Activated CD4-positive, alpha-beta T cell treated with anti-CD3 and anti-CD28 coated beads for 36 hours (primary cell): ENCODE measurements at places on chromosomes 3 and 15. TPM values are rescaled to one million over a fixed set of nuclear protein-coding genes. Genes with fewer than 3 reads are reported as not detected.

DNA sequence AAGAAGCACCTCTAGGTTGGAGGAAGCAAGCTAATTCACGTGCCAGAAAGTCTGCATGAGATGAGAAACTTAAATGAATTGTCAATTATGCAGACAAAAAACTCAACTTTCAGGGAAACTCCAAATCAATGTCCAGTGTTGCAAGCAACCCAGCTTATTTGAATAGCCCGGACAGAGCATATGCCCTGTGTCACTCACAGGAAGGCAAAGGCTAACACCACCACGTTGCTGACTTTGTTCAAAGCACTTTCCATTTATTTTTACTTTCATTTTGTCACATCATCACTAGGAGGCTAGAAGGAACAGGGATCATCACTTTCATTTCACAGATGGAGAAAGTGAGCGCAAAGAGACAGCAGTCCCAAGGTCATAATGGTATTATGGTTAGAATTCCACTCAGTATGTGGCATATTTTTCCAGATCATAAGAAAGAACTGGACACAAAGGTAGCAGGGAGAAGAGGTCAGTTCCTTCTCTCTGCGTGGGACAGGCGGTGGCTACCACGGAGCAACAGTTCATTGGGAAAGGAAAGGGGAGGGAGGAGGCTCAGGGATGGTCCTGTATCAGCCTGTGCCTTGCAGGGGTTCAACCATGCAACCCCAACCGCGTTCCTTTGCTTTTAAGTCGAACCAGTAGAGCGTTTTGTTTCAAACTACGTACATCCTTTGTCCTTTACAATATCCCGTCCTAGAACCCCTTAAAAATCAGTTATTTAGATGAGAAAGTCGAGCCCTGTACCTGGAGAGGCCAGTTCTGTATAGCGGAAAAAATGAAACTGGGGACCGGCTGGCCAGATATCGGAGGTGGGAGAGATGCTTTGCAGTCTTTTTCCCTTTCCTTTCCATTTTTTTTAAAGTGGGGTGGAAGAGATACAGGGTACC is 1.1 kb downstream of the HEG1 start:
- H3K36me3 ChIP-seq = peaks cover 9% of the 10 kb centered on the region
- H3K27ac ChIP-seq = peak overlapping the region; percentile 90
- H3K4me3 ChIP-seq = peak overlapping the region; percentile 94
- peaks cover 2% of the 10 kb centered on the region for H3K27me3 ChIP-seq

The SAMD7 gene
- not detected for total RNA-seq

- peaks cover 3% of the 10 kb centered on the region for H3K4me1 ChIP-seq
- peak within 1 kb of the TSS; percentile 67 for H3K4me3 ChIP-seq
- H3K36me3 ChIP-seq = no peaks in the 10 kb centered on the region
- peak; percentile 83 for DNase-seq
- peak within 1 kb of the TSS; percentile 74 for H3K27ac ChIP-seq
Observed at GRCh38 chr3:146469150-146470017, at the start of gene PLSCR2. PLSCR2 (minus strand) TSS chr3:146469561; CDS start chr3:146459904, 9,657 bp downstream.

GRCh38 chr3:150736903-150737832 is 25.8 kb downstream of the SIAH2 start:
- H3K27ac ChIP-seq = peak overlapping the region; percentile 93
- H3K36me3 ChIP-seq = peaks cover 29% of the 10 kb centered on the region
- peak overlapping the region; percentile 40 for H3K4me3 ChIP-seq
- H3K4me1 ChIP-seq = peaks cover 62% of the 10 kb centered on the region

- H3K36me3 ChIP-seq = peaks cover 13% of the 10 kb centered on the region
- no peak overlapping the region for H3K27ac ChIP-seq
- no peak for DNase-seq
- H3K4me1 ChIP-seq = peaks cover 37% of the 10 kb centered on the region
- H3K4me3 ChIP-seq = no peak overlapping the region
Observed at GRCh38 chr15:100635406-100636071, 33.1 kb downstream of the ASB7 start.

- H3K4me3 ChIP-seq = no peak overlapping the region
- H3K27ac ChIP-seq = no peak overlapping the region
- no peaks in the 10 kb centered on the region for H3K36me3 ChIP-seq
- H3K27me3 ChIP-seq = peaks cover 26% of the 10 kb centered on the region
Observed at GRCh38 chr3:190481779-190482178, 32.1 kb upstream of the TMEM207 start.

GRCh38 chr3:22634433-22634832 is 568.7 kb upstream of the UBE2E2 start:
- H3K36me3 ChIP-seq = no peaks in the 10 kb centered on the region
- H3K27ac ChIP-seq = no peak overlapping the region
- H3K27me3 ChIP-seq = no peaks in the 10 kb centered on the region
- H3K4me3 ChIP-seq = no peak overlapping the region

DNA sequence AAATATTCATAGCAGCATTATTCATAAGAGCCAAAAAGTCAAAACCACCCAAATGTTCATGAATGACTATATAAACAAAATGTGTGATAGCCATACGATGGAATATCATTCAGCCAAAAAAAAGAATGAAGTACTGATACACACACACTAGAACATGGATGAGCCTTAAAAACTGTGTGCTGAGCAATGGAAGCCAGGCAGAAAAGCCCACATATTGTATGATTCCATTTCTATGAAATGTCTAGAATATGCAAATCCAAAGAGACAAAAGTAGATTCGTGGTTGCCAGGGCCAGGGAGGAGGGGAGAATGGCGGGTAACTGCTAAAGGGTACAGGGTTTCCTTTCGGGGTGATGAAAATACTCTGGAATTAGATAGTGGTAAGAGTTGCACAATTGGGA is 37.2 kb upstream of the LINGO1 start:
- H3K4me3 ChIP-seq = no peak overlapping the region
- H3K4me1 ChIP-seq = no peaks in the 10 kb centered on the region
- no peak overlapping the region for H3K27ac ChIP-seq
- H3K36me3 ChIP-seq = no peaks in the 10 kb centered on the region
- H3K27me3 ChIP-seq = peaks cover 4% of the 10 kb centered on the region
- no peak for DNase-seq

The CYP8B1 gene
- not detected for total RNA-seq

The CCR2 gene
- total RNA-seq = 0.09 TPM

- H3K27ac ChIP-seq = no peak overlapping the region
- H3K36me3 ChIP-seq = peaks cover 13% of the 10 kb centered on the region
- peaks cover 10% of the 10 kb centered on the region for H3K4me1 ChIP-seq
- no peak for DNase-seq
- no peaks in the 10 kb centered on the region for H3K27me3 ChIP-seq
Observed at GRCh38 chr3:188231456-188231855, 77.5 kb downstream of the LPP start.

The PTH1R gene
- not detected for total RNA-seq

The HAPLN3 gene
- 64.1 TPM for total RNA-seq

The CSTA gene
- total RNA-seq = not detected

The ADGRG7 gene
- not detected for total RNA-seq

- H3K4me3 ChIP-seq = no peak within 1 kb of the TSS
- no peaks in the 10 kb centered on the region for H3K36me3 ChIP-seq
- H3K4me1 ChIP-seq = peaks cover 6% of the 10 kb centered on the region
Observed at GRCh38 chr15:80404057-80404760, at the start of gene ARNT2. ARNT2 (plus strand) TSS chr15:80404382; CDS start chr15:80404516, 134 bp downstream.

GRCh38 chr3:182094321-182094720 is 382.6 kb downstream of the SOX2 start:
- H3K36me3 ChIP-seq = no peaks in the 10 kb centered on the region
- no peaks in the 10 kb centered on the region for H3K4me1 ChIP-seq
- no peak overlapping the region for H3K27ac ChIP-seq
- no peak for DNase-seq

GRCh38 chr15:25971053-25971452 is 107.9 kb upstream of the ATP10A start:
- DNase-seq = no peak
- H3K4me1 ChIP-seq = no peaks in the 10 kb centered on the region
- H3K27ac ChIP-seq = no peak overlapping the region
- peaks cover 2% of the 10 kb centered on the region for H3K27me3 ChIP-seq
- H3K36me3 ChIP-seq = no peaks in the 10 kb centered on the region
- no peak overlapping the region for H3K4me3 ChIP-seq

GRCh38 chr3:177213801-177214535 is 16.7 kb upstream of the TBL1XR1 start:
- H3K36me3 ChIP-seq = no peaks in the 10 kb centered on the region
- peaks cover 4% of the 10 kb centered on the region for H3K4me1 ChIP-seq
- DNase-seq = no peak
- H3K4me3 ChIP-seq = no peak overlapping the region
- no peak overlapping the region for H3K27ac ChIP-seq
- H3K27me3 ChIP-seq = no peaks in the 10 kb centered on the region
